Brain (organoid and tissue), 16 donors: ENCODE measurements at places on chromosomes 1 and 21. TPM values are rescaled to one million over a fixed set of nuclear protein-coding genes. Genes with fewer than 3 reads are reported as not detected.
A peak's percentile ranks its signal among the peaks of the same experiment; 100 is the strongest.

DNA sequence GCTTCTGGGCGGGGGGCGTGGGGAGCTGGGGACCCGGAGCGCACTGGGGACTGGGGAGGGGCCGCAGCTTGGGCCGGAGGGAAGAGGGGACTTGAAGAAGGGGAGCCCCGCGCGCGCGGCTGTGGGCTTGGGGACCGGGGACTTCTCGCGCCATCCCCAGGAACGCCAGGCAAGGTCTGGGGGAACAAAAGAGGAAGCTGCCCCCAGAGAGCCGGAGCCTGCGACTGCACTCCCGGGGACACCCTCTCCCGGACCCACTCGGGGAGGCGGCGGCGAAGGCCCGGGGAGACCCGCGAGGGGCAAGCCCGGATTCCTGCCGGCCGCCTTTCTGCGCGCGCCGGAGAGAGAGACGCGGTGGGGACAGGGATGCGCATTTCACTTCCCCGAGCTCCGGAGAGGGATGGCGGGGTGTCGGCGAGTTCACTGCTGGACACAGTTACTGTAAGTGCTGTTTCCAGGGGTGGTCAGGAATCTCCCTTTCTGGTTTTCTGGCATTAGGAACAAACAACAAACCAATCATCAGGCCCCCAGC is 732 bp downstream of the ABCG1 start:
- DNase-seq = no peak

TMEM59 gene
- polyA plus RNA-seq = 346 TPM

- no peak for DNase-seq
These were observed 30.6 kb upstream of the EXO1 start for GRCh38 chr1:241817331-241817792.

CRP gene
- polyA plus RNA-seq = not detected

DNA sequence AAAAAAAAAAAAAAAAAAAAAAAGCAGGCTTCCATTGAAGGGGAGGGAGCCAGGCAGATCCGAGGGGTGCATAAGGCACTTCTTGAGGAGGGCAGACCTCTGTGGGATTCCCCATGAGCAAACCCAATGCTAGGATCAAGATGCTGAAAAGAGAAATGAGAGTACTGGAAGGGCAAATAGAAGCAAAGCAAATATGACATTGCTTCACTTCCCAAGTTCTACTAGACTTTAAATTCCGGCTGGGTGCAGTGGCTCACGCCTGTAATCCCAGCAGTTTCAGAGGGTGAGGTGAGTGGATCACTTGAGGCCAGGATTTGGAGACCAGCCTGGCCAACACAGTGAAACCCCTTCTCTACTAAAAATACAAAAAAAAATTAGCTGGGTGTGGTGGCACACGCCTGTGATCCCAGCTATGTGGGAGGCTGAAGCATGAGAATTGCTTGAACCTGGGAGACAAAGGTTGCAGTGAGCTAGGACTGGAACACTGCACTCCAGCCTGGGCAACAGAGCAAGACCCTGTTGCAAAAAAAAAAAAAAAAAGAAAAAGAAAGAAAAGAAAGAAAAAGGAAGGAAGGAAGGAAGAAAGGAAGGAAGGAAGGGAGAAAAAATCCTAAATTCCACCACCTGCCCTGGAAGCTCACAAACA is 23.1 kb upstream of the PALMD start:
- DNase-seq = no peak

GRCh38 chr1:67441183-67441582 is 11.0 kb upstream of the SERBP1 start:
- peak; percentile 49 for DNase-seq
